T-cell (primary cell): ENCODE measurements at places on chromosomes 13 and 19. TPM values are rescaled to one million over a fixed set of nuclear protein-coding genes. Genes with fewer than 3 reads are reported as not detected.

GRCh38 chr13:105272660-105273631 lies 1262.5 kb downstream of the EFNB2 start:
- no peak for DNase-seq

OVOL3 gene
- total RNA-seq: not detected

DNA sequence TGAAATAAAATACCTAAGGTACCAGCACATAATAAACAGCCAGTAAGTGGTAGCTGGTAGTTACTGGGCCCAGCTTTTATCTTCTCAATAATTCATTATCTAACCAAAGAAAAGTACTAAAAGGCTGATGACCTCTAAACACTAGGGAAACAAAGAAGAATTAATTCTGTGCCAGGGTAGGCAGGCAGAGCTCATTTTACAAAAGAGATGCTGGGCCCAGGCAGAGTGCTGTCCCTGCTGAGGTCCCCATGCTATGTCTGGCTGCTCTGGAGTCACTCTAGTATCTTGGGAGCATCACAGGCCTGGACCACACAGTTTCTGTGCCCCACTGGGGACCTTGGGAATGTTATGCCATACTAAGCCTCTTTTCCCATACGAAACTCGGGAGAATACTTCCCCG lies 18.2 kb downstream of the ZNF507 start:
- no peak for DNase-seq

DNA sequence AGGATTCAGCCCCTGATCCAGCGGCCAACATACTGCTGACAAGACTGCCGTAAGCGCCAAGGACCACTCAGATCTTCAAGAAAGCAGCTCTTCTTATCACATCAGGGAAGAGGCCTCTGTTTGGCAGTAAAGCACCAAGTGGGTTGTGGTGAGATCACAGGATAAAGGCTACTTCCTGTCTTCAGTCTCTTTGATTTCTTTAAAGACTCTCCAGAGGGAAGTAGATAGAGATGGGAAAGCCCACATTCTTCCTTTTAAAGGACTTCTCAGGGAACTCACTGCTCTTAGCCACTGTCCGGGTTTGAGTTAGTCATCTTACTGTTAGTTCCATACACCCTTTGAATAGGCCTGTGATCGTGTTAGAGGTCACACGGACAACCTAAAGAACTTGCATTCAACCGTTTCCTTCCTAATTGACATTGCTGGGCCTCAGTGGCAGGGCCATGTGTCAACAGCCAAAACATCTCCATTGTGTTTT lies 47.2 kb upstream of the POMP start:
- no peak for DNase-seq

DNA sequence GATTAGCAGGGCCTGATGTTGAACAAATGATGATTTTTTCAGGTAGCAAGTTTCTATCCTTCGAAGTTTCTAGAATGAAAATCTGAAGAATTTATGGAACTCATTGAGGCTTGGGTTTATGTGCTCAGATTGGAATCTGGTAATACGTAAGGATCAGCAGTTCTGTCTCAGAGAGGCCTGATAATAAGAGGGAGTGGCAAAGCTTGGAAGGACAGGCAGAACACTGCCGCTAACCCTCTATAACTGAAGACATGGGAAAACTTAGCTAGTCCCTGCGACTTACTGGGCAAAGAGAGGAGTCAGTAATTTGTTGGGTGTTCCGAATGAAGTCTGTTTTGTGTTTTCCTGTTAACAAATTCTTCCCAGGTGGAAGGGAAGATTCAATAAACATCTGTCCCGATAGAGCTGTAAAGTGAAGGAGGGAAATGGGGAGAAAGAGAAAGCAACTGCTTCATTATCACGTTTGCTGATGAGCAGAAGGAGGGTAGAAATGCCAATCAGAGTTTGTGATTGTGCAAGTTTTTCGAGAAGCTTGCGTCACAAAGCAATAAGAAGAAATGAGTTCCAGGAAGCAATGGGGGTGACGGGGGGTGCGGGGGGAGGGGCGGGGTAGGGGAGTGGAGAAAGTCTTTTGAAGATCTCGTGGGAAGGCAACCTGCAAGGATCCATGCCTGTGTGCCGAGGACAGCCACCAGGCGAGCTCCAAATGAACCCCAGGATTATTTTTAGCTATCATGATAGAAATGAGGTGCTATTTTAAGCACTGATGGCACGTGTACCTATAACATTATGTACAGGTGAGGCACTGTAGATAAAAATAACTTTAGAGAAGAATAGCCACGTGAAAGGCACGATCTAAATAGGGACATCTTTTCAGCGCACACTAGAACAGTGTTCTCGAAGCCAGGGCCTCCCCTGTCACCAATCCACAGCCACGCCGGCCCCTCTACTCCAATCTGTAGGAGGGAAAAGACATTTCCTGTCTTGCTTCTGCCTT lies 224.1 kb downstream of the FGF9 start:
- DNase-seq: no peak
